ENCODE measurements at places on chromosomes 12 and 14.
A peak's percentile ranks its signal among the peaks of the same experiment; 100 is the strongest.

GRCh38 chr12:10395390-10395998 is 5.7 kb upstream of the KLRK1 start:
- H3K4me3 ChIP-seq: no peak overlapping the region
- H3K36me3 ChIP-seq: no peaks in the 10 kb centered on the region
- peaks cover 2% of the 10 kb centered on the region for H3K4me1 ChIP-seq
- DNase-seq: no peak
- no peak overlapping the region for H3K27ac ChIP-seq

DNA sequence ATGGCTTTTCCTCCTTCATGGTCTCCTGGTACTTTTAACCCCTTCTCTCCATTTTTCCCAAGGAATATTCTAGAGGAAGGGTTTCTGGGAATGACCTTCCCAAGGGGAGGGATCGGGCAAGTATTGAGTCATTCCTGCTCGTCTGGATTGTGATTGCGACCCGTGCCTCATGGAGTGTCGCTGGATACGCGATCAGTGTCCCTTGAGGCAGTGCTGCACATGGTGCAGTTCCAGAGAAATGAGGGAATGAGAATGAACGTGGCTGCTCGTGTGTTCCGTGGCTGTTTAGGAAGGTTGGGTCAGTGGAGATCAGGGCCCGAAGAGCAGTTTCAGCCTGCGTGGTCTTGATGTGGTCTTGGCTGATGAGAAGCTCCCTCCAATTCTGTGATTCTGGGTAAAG is 234.4 kb downstream of the CACNA1C start:
- H3K27me3 ChIP-seq: peaks cover 5% of the 10 kb centered on the region
- H3K4me3 ChIP-seq: no peak overlapping the region
- no peaks in the 10 kb centered on the region for H3K36me3 ChIP-seq

DNA sequence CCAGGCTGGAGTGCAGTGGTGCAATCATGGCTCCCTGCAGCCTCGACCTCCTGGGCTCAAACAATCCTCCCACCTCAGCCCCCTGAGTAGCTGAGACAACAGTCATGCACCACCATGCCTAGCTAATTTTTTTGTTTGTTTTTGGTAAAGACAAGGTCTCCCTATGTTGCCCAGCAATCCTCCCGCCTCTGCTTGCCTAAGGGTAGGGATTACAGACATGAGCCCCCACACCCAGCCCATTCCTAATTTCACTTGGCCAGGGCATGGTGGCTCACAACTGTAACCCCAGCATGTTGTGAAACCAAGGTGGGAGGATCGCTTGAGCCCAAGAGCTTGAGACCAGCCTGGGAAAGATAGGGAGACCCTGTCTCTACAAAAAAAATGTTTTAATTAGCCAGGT is 9.1 kb downstream of the DAD1 start:
- no peak overlapping the region for H3K27ac ChIP-seq
- H3K4me1 ChIP-seq: no peaks in the 10 kb centered on the region
- DNase-seq: no peak
- H3K4me3 ChIP-seq: no peak overlapping the region
- no peaks in the 10 kb centered on the region for H3K27me3 ChIP-seq

DNA sequence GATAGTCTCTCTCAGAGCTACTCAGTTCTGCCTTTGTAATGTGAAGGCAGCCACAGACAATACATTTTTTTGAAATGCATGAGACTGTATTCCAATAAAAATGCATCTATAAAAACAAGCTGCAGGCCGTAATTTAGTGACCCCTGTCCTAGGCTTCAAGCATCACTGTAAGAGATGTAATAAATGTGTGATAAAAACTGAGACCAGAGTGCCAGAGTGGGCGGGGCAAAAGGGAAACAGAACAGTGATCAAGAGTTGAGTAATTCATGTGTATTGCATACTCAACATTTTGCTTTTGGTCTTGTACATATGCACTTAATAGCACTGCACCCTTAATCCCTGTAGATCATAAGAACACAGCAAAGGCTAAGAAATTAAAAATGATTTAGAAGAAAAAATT is 743.5 kb downstream of the DIO2 start:
- no peak overlapping the region for H3K27ac ChIP-seq
- H3K36me3 ChIP-seq: no peaks in the 10 kb centered on the region
- DNase-seq: no peak
- no peaks in the 10 kb centered on the region for H3K4me1 ChIP-seq
- H3K4me3 ChIP-seq: no peak overlapping the region

DNA sequence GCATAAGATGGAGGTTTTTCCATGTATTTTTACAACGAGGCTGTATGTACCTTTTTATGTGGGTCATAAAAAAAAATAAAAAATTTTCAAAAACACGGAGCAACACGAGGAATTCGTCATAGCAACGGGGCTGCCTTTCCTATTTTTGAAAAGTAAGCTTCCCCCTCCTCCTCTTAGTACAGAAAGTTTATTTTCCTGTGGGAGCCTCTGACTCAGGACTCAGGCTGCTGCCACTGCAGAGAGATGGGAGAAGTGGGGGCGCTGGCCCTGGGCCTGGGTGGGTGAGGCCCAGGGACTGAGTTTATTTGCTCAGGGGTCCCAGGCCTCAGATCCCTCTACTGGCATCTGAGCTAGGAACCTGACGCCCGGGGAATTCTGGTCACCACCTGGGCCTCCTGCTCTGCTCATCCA is 10.2 kb upstream of the CMKLR1 start:
- no peaks in the 10 kb centered on the region for H3K27me3 ChIP-seq
- DNase-seq: no peak
- no peaks in the 10 kb centered on the region for H3K4me1 ChIP-seq
- H3K4me3 ChIP-seq: no peak overlapping the region

DNA sequence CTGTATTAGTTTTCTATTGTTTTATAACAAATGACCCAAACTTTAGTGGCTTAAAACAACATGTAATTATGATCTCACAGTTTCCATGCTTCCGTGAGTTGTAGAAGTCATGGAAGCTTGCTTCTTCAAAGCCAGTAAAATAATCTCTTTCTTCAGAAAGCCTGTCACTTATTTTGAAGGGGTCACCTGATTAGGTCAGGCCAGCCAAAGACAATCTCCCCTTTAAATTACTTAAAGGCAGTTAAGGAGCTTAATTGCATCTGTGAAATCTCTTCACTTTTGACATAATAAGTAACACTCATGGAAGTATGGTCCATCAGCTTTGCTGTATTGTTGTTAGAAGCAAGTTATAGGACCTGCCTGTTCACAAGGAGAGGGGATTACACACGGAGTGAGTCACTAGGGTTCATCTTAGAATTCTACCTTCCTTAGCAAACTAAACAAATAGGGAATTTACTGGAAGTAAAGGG is 89.8 kb downstream of the FAR2 start:
- H3K27me3 ChIP-seq: no peaks in the 10 kb centered on the region
- no peaks in the 10 kb centered on the region for H3K36me3 ChIP-seq
- H3K27ac ChIP-seq: peak overlapping the region; percentile 69
- H3K4me1 ChIP-seq: peaks cover 76% of the 10 kb centered on the region

DNA sequence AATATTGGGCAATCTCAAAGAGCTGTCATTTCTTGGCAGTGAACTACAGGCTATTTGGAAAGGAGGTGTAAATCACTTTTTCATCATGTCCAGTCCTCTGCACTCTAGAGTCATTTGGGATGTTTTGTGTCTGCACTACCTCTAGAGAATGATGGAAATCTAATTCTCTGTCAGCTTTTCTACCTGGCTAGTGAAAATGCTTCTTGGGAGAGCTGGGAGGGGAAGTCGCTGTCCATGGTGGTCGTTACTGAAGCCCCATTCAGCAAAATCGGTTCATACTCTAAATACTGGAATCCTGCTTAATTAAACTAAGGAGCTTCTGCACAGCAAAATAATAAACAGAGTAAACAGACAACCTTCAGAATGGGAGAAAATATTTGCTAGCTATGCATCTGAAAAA is 251.8 kb downstream of the APAF1 start:
- H3K27ac ChIP-seq: no peak overlapping the region
- H3K27me3 ChIP-seq: peaks cover 32% of the 10 kb centered on the region
- no peaks in the 10 kb centered on the region for H3K4me1 ChIP-seq
- H3K4me3 ChIP-seq: no peak overlapping the region

DNA sequence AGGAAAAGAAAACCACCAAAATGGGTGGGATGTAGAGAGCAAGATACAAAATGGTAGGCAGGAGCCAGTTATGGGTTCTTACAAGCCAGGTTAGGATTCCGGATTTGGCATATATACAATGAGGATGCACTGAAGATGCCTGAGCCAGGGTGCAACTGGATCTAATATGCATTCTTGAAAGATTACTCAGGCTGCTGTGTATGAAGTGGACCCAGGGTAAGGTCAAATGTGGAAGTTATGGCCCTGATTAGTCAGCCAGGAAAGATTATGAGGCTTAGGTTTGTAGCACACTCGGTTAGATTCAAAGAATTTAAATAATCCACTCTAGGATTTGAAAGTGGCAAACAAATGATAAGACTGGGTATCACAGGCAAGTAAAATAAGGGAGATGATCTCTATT is 1750.7 kb upstream of the FLRT2 start:
- no peaks in the 10 kb centered on the region for H3K36me3 ChIP-seq
- H3K27me3 ChIP-seq: no peaks in the 10 kb centered on the region
- no peak overlapping the region for H3K27ac ChIP-seq
- peak; percentile 38 for DNase-seq
- no peak overlapping the region for H3K4me3 ChIP-seq
- H3K4me1 ChIP-seq: peaks cover 8% of the 10 kb centered on the region

DNA sequence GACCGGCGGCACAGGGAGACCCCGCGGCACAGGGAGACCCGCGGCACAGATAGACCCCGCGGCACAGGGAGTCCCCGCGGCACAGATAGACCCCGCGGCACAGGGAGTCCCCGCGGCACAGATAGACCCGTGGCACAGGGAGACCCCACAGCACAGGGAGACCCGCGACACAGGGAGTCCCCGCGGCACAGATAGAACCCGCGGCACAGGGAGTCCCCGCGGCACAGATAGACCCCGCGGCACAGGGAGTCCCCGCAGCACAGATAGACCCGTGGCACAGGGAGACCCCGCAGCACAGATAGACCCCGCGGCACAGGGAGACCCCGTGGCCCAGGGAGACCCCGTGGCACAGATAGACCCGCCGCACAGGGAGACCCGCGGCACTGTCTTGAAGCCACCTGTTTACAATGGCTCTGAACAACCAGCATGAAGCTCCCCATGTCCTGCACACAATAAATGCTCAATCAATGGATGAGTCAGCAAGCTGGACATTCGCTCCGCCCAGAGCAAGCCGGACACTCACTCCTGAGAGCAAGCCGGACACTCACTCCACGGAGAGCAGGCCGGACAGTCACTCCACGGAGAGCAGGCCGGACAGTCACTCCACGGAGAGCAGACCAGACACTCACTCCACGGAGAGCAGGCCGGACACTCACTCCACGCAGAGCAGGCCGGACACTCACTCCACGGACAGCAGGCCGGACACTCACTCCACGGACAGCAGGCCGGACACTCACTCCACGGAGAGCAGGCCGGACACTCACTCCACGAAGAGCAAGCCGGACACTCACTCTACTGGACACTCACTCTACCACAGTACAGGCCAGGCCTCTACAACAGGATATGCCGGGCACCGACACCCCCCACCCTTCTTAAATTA is 121.9 kb downstream of the RFLNA start:
- no peaks in the 10 kb centered on the region for H3K27me3 ChIP-seq
- H3K4me1 ChIP-seq: no peaks in the 10 kb centered on the region
- H3K4me3 ChIP-seq: no peak overlapping the region
- DNase-seq: no peak
- H3K27ac ChIP-seq: no peak overlapping the region
- H3K36me3 ChIP-seq: peaks cover 5% of the 10 kb centered on the region

GRCh38 chr14:69044965-69045555 is 66.0 kb upstream of the ACTN1 start:
- no peaks in the 10 kb centered on the region for H3K27me3 ChIP-seq
- DNase-seq: peak; percentile 82
- no peak overlapping the region for H3K4me3 ChIP-seq
- H3K27ac ChIP-seq: no peak overlapping the region

GRCh38 chr12:22598141-22598762 is 26.7 kb upstream of the ETNK1 start:
- DNase-seq: no peak
- no peaks in the 10 kb centered on the region for H3K36me3 ChIP-seq
- H3K4me1 ChIP-seq: no peaks in the 10 kb centered on the region

- no peak overlapping the region for H3K4me3 ChIP-seq
- no peaks in the 10 kb centered on the region for H3K36me3 ChIP-seq
- H3K27ac ChIP-seq: no peak overlapping the region
- H3K4me1 ChIP-seq: no peaks in the 10 kb centered on the region
These were observed 103.6 kb downstream of the ADGRD1 start for GRCh38 chr12:131057211-131057721.

DNA sequence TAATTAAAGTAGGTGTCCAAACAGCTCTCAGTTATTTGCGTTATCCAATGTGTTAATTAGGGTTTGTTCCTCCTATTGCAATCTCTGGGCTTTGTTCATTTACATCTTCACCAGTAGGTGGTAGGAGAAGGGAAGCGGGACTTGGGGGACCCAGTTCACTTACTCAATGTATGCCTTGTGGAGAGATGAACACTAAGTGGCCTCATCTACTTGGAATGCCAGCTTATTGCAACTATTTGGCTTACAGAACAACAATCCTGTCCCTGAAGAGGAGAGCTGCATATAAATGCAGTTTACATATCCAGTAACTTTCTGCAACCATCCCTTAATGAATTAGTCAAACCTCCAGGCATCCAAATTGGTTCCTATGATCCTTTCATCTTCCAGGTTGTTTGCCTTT is 417.1 kb upstream of the CCDC196 start:
- H3K27me3 ChIP-seq: peaks cover 6% of the 10 kb centered on the region
- no peak overlapping the region for H3K27ac ChIP-seq

DNA sequence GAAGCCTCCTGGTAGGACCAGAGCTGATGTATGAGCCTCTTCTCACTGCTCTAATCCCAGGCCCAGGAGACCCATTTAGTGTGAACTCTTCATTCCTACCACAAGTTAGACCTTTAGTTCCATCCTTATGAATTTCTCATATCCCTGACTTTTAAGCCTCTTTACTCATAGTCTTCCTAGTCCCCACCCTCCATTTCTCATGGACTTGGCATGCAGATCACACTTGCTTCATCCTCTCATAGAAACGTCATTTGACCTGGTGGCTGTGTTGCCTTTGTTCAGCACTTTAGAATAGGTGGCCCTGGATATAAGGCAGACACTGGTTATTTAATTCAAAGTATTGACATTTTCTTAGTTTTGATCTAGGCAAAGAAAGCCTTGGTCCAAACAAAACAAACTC is 99.5 kb downstream of the SLC16A7 start:
- H3K27ac ChIP-seq: no peak overlapping the region
- H3K27me3 ChIP-seq: no peaks in the 10 kb centered on the region
- no peaks in the 10 kb centered on the region for H3K4me1 ChIP-seq
- no peaks in the 10 kb centered on the region for H3K36me3 ChIP-seq
- no peak overlapping the region for H3K4me3 ChIP-seq

- no peak overlapping the region for H3K4me3 ChIP-seq
- H3K27me3 ChIP-seq: no peaks in the 10 kb centered on the region
- H3K27ac ChIP-seq: no peak overlapping the region
- no peaks in the 10 kb centered on the region for H3K4me1 ChIP-seq
These were observed 172.7 kb upstream of the PARP11 start for GRCh38 chr12:4045786-4046494.
